ENCODE measurements at places on chromosomes 16 and 17. TPM values are rescaled to one million over a fixed set of nuclear protein-coding genes. Genes with fewer than 3 reads are reported as not detected.

GRCh38 chr17:34841467-34841866, 119.8 kb downstream of the CCT6B start:
- DNase-seq: no peak

WDR45B gene
- 66.3 TPM for total RNA-seq

CCDC40 gene
- total RNA-seq: 11.8 TPM

- no peak for DNase-seq
Observed at GRCh38 chr16:10308305-10309193, 77.3 kb upstream of the ATF7IP2 start.

GRCh38 chr16:22353191-22353919, 21.1 kb downstream of the CDR2 start:
- no peak for DNase-seq

GRCh38 chr16:85798901-85799496, 345 bp downstream of the EMC8 start:
- peak; percentile 96 for DNase-seq

HYDIN gene
- 3.2 TPM for total RNA-seq

KRTAP9-8 gene
- total RNA-seq: not detected

ATP1B2 gene
- under 0.01 TPM for total RNA-seq

GRCh38 chr16:1708768-1709180, 2.8 kb downstream of the MAPK8IP3 start:
- DNase-seq: peak; percentile 92

DNA sequence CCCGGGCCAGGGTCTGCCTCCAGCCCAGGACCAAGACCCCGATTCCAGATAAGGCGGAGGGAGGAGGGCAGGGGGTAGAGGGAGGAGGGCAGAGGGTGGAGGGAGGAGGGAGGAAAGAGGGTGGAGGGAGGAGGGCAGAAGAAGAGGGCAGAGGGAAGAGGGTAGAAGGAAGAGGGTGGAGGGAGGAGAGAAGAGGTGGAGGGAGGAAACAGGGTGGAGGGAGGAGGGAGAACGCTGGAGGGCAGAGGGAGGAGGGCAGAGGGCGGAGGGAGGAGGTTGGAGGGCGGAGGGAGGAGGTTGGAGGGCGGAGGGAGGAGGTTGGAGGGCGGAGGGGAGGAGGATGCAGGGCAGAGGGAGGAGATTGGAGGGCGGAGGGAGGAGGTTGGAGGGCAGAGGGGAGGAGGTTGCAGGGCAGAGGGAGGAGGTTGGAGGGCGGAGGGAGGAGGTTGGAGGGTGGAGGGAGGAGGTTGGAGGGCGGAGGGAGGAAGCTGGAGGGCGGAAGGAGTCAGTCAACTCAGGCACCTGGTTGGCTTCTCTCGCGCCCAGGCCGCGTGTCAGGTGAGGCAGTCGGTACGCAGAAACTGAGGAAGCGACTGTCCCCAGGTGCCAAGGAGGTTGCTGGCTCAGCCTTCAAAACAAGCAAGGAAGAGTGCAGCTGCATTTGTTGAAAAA, 65.2 kb downstream of the KLHDC4 start:
- no peak for DNase-seq
